Effector memory CD8-positive, alpha-beta T cell (primary cell): ENCODE measurements at places on chromosomes 4 and X.

DNA sequence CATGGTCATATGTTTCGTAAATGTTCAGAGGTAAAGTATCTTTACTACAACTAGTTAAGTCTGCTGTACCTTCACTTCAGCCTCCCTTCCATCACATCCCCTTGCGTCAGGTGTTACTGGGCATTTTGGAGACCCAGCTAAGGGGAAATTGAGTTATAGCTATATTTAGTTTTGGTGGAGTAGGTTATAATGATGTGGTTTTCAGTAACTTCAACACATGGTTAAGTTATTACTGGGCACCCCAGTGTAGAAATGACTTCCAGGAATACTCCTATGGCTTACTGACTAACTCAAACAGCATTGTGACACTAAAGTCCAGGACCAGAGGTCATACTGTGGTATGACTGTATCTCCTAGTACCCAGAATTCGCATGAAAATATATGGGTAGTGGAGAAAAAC, 23.4 kb upstream of the ACSL1 start:
- no peak for DNase-seq

DNA sequence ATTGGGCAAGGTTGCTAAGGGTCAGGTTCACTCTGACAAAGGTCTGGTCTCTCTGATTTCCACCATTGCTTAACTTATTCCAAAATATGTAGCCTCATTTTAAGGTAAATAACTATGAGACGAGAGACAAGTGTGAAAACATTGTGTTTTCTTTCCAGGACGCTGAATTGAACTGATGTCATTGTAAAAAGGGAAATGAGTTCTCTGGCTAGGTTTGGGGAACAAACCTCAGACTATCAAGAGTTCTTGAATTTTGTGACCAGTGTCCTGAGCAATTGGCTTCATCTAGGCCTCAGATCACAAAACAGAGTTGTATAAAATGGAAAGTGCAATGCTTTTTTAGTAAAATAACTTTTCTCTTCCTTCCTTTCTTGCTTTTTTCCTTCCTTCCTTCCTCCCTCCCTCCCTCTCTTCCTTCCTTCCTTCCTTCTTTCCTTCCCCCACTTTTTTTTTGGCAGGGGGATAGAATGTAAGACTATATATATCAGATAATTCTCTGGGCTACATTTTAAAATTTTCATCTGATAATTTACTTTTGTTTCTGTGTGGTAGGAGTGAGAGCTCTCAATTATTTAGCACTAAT, 30.8 kb upstream of the CXCL8 start:
- DNase-seq, result no peak

DNA sequence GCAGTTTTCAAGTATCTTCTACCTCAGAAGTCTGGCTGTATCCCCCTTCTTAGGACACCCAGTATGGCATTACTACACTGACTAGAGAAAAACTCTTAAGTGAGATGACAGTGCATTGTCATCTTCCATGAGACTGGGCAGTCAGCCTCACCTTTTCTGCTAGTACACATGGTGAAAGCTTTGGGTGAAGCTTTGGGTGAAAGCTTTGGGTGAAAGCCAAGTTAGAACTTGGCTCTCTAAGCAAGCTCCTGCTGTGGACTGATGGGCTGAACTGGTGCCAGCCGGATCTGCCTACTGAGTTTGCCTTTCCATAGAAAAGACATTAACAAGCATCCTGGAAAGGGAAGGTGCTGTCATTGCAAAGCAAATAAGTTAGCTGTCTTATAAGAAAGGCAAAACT, 8.8 kb downstream of the EPHA5 start:
- no peak for DNase-seq

DNA sequence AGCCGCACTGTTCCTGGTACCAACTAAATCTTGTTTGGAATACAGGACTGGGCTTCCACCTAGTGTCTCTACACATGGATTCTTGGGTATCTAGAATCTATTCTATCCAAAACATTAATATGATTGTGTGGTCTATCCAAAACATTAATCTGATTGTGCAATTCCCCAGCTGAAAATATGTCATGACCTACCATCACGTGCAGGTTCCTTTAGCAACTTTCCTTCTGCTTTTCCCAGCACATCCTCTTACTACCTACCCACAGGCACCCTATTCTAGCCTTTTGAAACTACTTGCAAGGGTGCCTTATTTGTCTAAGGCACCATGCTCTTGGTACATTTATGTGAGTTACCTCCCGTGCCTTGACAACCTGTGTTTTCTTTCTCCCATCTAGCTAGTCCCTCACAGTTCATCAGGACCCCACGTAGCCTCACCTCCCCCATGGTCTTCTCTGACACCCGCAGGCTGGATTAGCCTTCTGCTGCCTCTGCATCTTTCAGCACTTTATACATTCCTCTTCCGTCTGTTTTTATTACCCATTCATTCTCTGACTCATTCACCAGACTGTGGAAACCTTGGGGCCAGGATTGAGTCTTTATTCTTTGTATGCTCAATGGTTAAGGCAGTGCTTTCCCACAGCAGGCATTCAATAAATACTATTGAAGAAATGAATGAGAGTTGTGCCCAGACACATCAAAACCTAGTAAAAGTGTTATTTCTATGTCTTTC, 88.8 kb upstream of the FAM9B start:
- DNase-seq, result no peak

- DNase-seq, result no peak
Observed at GRCh38 chr4:54784161-54784671, 126.5 kb downstream of the KIT start.

DNA sequence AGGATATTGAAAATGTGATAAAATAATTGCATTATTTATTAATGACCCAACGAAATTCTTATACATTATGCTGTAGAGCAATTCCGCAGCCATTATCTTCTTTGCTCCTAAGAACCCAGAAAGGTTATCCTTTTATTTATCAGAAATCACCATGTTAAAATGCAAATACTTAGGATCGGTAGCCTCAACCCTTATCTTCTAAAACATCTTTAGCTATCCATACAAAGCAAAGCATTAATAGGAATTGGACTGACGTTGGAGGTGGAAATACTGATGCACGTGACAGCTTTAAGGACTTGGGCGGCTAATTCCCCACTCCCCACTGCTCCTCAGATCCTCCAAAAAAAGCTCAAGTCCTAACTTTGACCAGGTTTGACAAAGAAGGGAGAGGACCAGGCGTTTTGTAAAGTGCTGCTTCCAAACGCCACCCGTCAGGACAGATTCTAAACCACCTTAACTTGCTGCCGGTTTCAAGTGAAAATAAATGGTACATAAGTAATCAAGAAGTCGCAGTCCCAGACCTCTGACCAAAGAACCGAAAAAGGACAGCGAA, 539 bp upstream of the SPCS3 start:
- DNase-seq, result no peak

- DNase-seq, result no peak
Observed at GRCh38 chr4:4330794-4331193, 40.7 kb downstream of the ZBTB49 start.

- DNase-seq, result no peak
Observed at GRCh38 chrX:74458736-74459135, 37.4 kb downstream of the SLC16A2 start.

DNA sequence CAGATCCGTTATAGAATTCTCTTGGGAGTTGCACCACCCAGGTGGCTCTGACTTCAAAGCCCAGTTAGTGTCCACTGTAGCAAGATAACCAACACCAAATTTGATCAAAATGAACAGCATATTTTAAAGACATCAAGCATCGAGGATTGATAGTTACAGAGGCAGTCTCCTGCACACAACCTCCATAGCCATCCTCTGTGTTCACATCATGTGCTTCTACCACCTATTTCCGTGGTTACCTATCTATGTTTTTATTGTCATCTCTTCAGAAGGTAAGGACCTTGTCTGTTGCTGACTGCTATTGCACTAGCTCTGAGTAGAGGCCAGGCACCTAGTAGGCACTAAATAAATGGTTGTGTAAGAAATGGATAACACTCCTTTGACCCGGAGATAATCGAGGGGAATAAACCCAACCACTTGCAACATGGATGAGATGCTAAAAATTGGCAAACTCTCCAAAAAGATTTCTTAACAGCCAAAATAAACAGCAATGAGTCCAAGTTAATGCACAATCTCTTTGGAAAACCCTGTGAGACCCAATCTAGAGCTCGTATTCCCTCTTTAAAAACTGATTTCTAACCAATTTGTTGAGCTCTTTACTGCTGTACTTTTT, 14.7 kb upstream of the C1QTNF7 start:
- no peak for DNase-seq
